ENCODE measurements at places on chromosomes 13 and 19.

- DNase-seq = no peak
Measured at GRCh38 chr19:18339723-18340122, 675 bp upstream of the PGPEP1 start.

- no peak for DNase-seq
Measured at GRCh38 chr13:20342311-20342710, 110.2 kb upstream of the GJB6 start.

DNA sequence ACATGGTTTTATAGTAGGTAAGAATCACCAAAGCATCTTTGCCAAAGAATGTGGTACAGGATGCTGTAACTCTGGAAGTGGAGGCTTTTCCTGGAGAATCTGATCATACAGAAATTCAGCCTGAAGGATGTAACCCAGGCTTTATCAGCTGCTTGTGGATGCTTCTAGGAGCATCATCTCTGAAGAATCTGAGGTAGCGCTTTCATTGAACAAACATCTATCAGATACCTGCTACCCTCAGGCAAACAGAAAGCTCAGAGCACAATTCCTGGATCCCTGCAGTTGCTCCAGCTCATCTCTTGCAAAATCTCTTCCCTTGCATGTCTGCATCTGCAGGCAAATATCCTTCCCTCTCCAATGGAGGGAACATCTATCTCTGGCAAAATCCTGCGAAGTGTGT is 9.3 kb downstream of the FAM124A start:
- no peak for DNase-seq

GRCh38 chr13:24827799-24828198 is 63.8 kb downstream of the RNF17 start:
- no peak for DNase-seq

DNA sequence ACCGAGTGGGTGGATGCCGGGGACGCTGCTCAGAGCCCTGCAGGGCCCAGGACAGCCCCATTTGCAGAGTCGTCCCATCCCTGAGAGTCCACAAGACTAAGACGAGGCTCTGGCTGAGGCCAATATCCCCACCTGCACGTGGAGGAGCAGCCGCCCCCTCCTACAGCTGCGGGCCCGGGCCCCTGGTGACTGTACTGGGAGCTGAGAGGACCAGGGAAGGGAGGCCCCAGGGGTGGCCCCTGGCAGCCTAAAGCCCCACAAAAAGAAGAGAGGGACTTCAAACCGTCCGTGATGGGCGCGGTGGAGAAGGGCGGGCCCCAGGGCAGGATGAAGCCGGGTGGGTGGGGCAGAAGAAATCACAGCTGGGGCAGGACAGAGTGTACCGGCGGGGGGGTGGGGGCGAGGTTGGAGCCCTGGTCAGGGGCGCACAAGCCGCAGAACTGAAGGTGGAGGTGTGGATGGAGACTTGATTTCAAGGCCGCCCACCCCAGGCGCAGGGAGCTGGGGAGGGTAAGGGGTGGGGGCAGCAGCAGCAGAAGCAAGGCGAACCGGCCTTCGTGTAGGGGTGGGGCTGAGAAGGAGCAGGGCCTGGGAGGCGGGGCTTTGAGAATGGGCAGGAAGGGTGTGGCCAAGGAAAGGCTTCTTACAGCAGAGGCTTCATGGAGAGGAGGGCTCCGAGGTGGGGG is 12.9 kb downstream of the CFD start:
- peak; percentile 37 for DNase-seq

- DNase-seq = no peak
Measured at GRCh38 chr19:5035793-5036697, 67.1 kb downstream of the KDM4B start.

GRCh38 chr19:10000171-10000826 is 10.0 kb downstream of the COL5A3 start:
- DNase-seq = peak; percentile 37

DNA sequence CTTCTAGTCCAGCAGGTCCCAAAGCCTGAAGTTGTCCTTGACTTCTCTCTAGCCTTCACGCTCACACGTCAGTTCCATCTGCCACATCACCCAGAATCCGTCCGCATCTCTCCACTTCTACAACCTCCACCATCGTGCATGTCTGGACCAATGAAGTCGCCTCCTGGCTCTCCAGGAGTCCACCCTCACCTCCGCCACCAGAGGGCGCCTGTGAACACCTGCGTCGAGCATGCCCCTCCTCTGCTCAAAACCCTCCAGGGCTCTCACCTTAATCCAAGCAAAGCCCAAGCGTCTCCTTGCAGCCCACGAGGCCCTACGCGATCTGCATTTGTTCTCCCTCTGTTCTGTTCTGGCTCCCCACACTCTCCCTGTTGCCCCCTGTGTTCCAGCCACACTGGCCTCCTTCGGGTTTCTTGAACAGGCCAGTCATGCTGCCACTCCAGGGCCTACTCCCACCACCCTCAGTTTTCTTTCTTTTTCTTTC is 3.7 kb downstream of the USHBP1 start:
- peak; percentile 79 for DNase-seq

DNA sequence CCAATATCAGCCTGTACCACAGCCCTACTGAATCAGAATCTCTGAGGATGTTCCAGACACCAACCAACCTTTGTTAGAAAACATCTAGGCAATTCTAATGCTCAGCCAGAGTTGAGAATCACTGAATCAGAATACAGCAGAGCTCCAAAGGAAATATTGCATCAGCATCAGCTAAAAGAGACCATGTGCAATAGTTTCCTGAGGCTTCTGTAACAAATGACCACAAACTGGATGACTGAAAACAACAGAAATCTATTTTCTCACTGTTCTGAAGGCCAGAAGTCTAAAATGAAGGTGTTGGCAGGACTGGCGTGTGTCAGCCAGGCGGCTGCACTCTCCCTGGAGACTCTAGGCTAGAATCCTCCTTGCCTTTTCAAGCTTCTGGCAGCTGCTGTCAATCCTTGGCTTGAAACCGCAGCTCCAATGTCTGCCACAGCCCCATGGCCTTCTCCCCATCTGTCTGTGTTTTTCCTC is 1.2 kb upstream of the DCT start:
- DNase-seq = no peak

GRCh38 chr19:43546581-43546980 is 13.6 kb downstream of the ZNF575 start:
- no peak for DNase-seq

GRCh38 chr13:113862191-113862930 is 1.5 kb downstream of the GAS6 start:
- no peak for DNase-seq

DNA sequence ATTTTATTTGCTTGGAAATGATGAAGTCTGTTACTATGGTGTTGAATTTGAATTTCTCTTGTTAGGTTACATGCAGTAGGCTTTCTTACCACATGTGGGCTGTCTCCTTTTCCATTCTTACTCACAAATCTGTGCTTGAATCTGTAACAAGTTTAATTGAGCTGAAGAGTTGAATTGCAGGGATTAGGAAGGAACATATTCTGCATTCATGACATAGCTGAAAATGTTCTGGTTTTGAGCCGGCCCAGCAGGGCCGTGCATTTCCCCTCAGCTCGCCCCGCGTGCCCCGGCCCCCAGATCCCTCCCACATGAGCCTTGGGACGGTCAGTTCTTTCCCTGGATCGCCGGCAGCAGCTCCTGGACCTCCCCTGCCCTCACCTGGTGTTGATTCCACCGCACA is 28.1 kb downstream of the TFDP1 start:
- DNase-seq = no peak

- DNase-seq = no peak
Measured at GRCh38 chr13:49459580-49459979, 15.5 kb downstream of the SETDB2 start.

- DNase-seq = no peak
Measured at GRCh38 chr13:59437544-59438301, 726.0 kb downstream of the DIAPH3 start.

- no peak for DNase-seq
Measured at GRCh38 chr19:5563008-5563431, 4.7 kb downstream of the TINCR start.

DNA sequence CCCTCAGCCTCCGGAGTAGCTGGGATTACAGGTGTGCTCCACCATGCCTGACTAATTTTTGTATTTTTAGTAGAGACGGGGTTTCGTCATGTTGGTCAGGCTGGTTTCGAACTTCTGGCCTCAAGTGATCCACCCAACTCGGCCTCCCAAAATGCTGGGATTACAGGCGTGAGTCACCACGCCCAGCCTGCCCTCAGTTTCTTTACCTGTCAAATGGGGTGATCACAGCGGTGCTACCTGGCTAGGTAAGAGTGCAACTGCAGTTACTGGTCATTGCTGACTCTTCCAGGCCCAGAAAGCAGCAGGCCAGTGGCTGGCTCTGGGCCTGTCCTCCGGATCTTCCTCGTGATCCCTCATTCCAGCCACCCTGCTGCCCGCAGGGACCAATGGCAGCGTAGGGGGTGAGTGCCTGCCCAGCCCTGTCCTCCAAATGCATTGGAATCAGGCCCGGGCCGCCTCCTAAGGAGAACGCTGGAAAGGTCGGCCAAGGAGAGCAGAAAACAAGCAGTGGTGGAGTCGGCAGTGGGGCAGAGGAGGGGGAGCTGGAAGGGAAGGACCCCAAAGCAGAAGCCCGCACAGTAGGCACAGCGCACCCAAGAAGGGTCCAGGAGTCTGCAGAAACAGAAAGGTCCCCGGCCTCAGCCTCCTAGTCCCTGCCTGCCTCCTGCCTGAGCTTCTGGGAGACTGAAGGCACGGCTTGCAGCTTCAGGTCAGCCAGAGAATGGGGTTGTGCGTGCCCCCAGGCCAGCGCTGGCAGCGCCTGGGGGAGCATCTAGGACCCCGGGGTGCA is 1.8 kb upstream of the SLC27A1 start:
- DNase-seq = no peak

- peak; percentile 54 for DNase-seq
Measured at GRCh38 chr13:32001154-32001768, 30.3 kb upstream of the FRY start.

DNA sequence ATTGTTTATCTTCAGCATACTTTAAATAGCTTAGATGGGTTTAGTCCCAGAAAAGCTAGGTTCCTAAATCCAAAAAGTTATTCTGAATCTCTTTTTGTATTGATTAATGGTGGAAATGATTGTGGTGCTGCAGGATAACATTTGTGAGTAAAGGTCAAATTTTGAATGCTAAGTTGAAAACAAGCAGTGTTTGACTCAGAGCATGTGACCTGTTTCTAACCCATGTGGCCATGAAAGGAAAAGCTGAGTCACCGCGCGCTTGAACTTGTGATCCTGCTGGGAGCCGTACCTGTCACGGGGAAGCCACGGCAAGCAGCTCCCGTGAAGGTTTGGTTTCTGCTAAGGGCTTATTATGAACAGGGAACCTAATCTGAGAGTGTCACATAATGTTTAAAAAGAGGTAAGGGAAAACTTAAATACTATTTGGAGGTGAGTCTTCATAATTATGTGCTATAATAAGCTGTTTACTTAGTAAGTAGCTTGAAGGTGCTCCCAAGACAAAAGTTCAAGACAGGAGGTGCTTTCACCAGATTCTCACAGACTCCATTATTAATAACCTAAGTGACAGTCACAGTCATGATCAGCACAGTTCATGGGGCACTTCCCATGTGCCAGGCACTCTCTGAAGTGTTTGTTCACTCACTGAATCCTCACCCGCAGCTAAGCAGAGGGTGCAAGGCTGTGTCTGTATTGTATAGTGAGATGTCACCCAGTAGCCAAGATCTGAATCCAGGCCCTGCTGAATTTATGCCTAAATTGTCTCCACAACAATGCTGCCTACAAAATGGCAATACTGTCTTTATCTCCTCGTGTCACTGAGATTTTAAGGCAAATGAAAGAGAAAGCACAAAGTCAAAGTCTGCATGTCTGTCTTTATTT is 286.5 kb downstream of the MYO16 start:
- peak; percentile 98 for DNase-seq

DNA sequence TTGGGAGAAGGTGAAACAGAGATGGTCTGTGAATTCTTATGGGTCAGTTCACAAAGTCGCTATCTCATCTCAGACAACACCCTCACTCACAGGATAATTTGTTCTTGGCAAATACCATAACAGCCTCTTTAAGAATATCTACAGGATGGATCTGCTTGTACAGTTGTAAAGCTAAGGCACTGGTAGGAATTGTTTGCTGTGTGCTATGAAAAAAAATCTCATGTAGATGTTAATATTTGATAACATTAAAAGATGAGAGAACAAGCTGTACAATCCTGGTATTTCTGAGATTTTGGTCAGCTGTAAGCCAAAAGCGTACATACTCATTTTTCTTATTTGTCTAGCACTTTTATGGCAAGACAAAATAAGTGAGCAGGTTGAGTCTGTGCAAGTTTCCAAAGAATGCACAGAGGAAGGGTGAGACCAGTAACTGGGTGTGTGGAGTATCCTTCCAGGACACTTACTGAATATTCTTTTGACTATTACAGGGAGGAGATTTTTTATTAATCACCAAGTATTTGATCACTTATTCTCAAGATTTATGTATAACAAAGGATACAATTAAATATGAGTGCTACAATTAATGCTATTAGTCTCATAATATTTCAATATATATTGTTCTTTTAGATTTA is 814.5 kb upstream of the MIR17HG start:
- DNase-seq = no peak

DNA sequence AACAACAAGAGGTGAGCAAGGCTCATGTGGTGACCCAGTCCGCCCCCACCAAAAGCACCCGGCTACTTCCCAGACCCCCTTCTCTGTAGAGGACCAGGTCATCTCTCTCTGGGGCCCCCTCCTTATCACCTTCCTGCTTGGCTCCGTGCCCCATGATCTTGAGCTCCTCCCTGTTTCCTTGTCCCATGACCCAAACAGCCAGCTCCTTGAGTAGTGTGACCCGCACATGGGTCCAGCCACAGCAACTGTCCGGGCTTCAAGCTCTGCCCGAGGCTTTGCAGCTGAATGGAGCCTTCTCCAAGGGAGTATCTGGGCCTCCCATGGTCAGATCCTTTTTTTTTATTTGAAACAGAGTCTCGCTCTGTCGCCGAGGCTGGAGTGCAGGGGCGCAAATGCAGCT is 61.8 kb downstream of the MYO9B start:
- no peak for DNase-seq

DNA sequence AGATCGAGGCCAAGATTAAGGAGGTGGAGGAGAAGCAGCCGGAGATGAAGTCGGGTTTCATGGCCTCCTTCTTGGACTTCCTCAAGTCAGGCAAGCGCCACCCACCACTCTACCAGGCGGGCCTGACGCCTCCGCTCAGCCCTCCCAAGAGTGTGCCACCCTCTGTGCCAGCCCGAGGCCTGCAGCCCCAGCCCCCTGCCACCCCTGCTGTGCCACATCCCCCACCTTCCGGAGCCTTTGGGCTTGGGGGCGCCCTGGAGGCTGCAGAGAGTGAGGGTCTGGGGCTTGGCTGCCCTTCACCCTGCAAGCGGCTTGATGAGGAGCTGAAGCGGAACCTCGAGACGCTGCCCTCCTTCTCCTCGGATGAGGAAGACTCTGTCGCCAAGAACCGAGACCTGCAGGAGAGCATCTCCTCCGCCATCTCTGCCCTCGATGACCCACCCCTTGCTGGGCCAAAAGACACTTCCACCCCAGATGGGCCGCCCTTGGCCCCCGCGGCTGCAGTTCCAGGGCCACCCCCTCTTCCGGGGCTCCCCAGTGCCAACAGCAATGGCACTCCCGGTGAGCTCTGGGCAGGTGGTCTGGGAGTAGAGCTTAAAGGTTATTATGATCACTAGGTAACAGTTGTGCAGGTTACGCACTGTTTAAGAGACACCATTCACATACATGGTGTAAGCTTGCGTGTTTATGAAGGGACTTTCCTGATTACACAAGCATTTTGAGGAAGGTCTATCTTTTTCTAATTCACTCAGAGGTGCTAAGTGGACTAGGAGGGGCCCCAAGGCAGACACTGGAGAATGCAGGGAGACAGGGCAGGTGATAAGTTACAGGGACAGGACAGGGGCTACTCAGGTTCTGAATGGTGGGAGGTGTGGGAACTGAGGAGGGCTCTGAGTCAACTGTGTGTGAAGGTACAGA is 8.7 kb downstream of the PRR12 start:
- DNase-seq = no peak

All from dermis microvascular lymphatic vessel endothelial cell (primary cell).